ENCODE measurements at places on chromosomes 4 and X. TPM values are rescaled to one million over a fixed set of nuclear protein-coding genes. Genes with fewer than 3 reads are reported as not detected.

Gene TIMP1
- total RNA-seq = 118 TPM

Gene PABPC1L2A
- total RNA-seq = not detected

Gene REELD1
- total RNA-seq = not detected

DNA sequence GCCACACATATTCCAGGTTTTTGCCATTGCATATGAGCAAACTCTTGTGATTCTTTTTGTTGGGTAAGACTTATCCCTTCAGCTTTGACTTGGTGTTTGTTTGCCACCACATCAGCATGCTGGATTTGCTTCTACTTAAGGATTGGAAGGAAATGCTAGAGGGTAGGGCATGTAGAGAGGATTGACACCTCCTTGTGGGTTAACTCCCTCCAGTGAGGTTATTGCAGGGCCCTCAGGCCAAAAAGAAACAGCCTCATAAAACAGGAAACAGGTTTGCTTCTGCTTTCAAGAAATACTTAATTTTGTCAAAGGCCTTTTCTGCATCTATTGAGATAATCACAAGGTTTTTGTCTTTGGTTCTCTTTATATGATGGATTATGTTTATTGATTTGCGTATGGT, 15.2 kb upstream of the INPP4B start:
- no peak for DNase-seq

GRCh38 chr4:25723409-25723808, 67.8 kb downstream of the SLC34A2 start:
- no peak for DNase-seq

GRCh38 chrX:10166731-10167151, 10.0 kb downstream of the CLCN4 start:
- no peak for DNase-seq

- DNase-seq = no peak
Measured at GRCh38 chr4:121898150-121898549, 27.9 kb upstream of the BBS7 start.

- no peak for DNase-seq
Measured at GRCh38 chrX:46477435-46477834, 67.8 kb downstream of the ZNF674 start.

DNA sequence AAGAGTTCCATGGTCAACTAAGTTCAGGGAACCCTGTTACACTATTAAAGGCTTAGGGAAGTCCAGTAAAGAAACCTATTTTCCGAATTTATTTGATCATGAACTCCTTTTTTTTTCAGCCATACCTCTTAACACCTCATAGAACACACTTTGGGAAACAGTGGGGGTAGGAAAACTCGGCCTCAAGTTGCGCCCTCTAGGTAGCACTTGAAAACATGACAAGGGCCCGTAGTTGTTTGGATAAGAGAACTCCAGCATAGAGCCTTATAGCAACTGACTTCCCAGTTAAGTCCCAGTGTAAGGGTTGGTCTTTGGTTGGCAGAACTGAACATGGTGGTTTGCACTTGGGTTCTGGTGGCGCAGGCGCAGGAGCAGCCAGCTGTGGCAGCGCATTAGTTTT, 14.4 kb downstream of the OGT start:
- no peak for DNase-seq

GRCh38 chr4:101020956-101021355, 326.4 kb downstream of the PPP3CA start:
- DNase-seq = no peak

DNA sequence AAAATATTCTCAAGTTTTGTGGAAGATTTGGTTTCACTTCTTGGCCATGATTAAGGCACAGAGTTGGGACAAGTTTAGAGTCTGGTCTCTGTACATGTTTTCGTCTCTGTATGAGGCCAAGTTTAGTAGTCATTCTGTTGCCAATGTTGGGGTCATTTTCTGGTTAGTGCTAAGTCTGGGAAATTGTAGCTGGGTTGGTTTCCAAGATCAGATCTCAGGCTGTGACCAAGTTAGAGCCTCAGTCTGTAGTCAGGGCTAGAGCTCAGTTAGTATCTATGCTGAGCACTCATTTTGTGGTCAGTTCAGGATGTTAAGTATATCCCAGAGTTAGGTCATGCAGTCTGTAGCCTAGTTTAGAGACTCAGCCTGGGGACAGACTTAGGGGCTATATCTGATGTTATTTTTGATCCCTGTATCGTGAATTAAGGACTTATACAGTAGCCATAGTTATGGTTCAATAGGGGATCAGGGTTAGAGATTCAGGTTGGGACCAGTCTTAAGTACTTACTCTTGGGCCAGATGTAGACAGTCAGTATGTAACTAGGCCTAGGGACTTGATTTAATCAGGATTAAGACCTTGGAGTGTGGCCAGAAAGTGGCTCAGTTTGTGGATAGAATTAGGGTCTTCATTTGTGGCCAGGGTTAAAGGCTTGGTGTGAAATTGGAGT, 6.6 kb upstream of the ENOX2 start:
- DNase-seq = no peak

GRCh38 chr4:118968005-118968404, 79.4 kb downstream of the SYNPO2 start:
- peak; percentile 71 for DNase-seq

GRCh38 chr4:81571105-81571504, 99.4 kb upstream of the RASGEF1B start:
- no peak for DNase-seq

DNA sequence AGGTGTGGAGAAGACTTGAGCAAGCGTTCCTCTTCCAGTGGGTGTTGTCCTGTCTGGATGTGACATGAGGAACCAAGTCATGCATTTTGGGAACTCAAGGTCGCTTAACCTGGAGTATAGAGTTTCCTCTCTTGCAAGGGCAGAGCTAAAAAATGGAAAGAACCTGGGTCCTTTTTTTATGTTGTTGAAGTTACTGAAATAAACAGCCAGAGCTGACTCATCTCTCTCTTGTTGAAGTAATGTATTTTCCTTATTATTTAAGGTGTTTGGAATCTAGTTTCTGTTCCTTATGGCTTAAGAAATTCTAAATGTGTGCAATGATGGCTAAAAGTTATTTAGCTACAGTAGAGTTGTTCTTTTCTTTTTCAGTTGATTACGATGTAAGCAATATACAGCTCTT, 314.5 kb downstream of the CAMK2D start:
- DNase-seq = no peak

- DNase-seq = no peak
Measured at GRCh38 chr4:1792832-1793495, at the start of gene FGFR3. Gene FGFR3, plus strand, starts transcription at chr4:1793293. Its CDS starts 642 bp downstream, at chr4:1793935.

DNA sequence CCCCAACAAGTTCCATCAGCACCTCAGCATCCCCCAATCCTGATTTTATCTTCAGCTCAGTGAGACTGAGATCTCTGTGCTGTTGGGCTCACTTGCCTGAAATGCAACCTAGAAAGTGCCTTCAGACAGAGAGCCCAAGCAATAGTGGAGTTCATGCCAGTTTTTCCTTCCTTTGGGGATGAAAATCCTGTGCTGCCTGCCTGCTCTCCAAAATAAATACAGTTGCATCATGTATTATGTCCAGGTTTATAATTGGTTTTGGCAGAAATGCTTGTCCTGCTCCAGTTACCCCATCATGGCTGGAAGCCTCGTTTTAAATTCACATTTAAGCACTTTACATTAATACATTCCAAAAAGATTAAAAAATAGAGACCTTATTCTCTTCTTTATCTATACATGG, 1865.5 kb upstream of the TENM3 start:
- DNase-seq = no peak
